Omental fat pad (tissue), 4 donors: ENCODE measurements at places on chromosomes 2 and 18. TPM values are rescaled to one million over a fixed set of nuclear protein-coding genes. Genes with fewer than 3 reads are reported as not detected.

DNA sequence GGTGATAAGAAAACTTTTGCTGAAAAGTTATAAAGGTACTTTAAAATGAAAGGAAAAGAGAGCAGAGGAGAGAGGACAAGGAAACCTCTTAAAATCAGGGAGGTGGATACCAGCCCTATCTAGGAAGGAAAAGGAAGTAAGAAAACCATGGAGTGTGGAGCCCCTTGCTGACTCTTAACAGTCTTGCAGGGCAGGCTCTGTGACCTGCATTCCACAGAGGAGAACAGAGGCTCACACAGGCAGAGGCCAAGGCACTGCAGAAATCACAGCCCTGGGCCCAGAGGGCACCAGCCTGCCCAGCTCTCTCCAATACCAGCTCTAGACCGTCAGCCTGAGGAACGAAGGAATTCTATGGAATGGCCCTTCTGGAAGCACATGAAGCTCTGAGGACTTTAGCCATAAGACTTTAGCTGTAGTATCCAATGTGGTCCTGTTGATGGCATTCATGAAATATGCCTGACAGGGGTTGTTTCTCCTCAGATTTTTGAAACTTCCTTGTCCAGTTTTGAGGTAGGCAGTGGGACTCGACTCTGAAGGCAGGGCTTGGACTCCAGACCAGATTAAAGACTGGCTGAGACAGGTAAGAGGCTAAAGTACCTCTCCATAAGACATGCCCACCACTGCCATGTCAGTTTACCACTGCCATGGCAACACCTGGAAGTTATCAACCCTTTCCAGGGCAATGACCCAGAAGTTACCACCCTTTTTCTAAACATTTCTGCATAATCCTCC is 216.3 kb downstream of the ANAPC1 start:
- no peak for DNase-seq

- no peak for DNase-seq
Observed at GRCh38 chr2:232476791-232477190, 10.8 kb downstream of the ECEL1 start.

The CNDP1 gene
- total RNA-seq, result not detected

DNA sequence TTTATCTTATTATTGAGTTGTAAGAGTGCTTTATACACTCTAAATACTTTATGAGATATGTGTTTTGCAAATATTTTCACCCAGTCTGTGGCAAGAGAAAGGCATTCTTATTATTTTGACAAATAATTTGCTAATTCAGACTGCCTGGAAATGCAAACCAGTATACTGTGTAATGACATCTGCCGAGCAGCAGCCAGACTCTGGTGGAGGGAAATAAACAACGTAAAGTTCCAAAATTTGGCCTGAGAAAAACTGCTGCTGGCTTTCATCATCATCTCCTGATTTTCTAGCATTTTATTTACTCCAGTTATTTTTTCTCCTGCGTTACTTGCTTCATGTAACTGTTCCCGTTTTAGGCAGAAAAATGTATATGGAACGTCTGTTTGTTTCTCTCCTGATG is 161.6 kb downstream of the RNF152 start:
- no peak for DNase-seq

DNA sequence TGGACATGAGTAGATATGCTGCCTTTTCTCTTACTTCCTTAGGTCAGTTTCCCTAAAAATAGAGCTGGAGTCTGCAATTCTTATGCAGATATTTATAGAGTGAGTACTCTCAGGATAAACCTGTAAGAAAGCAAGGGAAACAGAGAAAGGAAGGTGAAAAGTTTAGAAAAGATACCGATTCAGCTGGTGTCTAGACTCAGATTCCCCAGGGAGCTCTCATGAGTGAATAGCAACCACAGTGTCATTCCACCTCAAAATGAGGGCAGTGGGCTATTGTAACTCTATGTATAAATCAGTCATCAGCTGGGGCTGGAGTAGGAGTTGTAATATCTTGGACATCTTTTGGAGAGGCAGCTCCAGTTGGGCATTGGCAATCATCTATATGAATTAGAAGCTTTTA is 1485.1 kb upstream of the TMEFF2 start:
- DNase-seq, result no peak

DNA sequence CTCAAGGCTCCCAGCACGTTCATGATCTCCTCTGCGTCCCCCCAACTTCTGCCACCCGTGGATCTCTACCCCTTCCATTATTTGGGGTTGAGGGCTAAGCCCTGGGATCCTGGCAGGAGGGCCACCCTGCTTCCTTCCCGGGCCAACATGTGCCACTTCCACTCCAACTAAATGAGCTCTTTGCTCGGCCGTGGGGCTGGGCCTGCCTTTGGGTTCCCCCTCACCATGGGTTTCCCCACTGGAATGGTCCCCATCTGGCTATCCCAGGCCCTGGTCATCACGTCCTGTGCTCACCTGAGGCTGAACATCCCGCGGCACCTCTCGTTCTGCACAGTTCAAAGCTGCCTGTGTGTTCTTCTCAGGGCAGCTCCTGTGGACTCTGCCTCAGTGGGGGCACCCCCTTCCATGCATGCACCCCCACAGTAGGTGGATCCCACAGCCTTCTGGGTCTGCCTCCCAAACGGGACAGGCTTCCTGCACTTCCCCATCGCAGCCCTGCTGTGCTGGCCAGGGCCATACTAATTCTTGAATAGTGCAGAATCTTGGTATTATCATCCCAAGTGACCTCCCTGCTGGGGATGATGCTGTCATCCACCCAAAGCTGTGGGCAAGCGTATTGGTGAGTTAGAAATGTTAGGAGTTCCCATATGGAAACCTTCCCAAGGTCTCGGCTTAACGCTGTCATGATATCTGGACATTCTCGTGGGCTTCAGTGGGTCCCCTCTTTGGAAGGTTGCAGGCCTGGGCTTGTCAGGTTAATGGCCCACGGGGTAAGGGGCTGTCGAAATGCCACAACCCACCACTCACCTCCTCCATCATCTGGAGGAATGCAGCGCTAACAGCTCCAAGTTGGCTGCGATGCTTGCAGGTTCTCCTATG is 150.5 kb upstream of the TWIST2 start:
- DNase-seq, result no peak
